ENCODE measurements at places on chromosomes 13 and 19. TPM values are rescaled to one million over a fixed set of nuclear protein-coding genes. Genes with fewer than 3 reads are reported as not detected.

The RFPL4A gene
- 0.13 TPM for total RNA-seq

The FOXO1 gene
- 25.2 TPM for total RNA-seq

The APOC4 gene
- total RNA-seq: not detected

The KLK3 gene
- not detected for total RNA-seq

The CATSPERD gene
- total RNA-seq: not detected

The PDX1 gene
- not detected for total RNA-seq

The ZNF557 gene
- total RNA-seq: 16.1 TPM

The HSD17B14 gene
- 4.8 TPM for total RNA-seq

The KLC3 gene
- total RNA-seq: 0.07 TPM

The CD79A gene
- total RNA-seq: not detected

The ZNF626 gene
- total RNA-seq: 6.7 TPM

The PLIN5 gene
- total RNA-seq: 0.32 TPM

The LGI4 gene
- total RNA-seq: not detected

The MBD3 gene
- total RNA-seq: 124 TPM

The LRRC63 gene
- 0.07 TPM for total RNA-seq

The SHISA2 gene
- total RNA-seq: 4.3 TPM

The AZU1 gene
- total RNA-seq: not detected

The LILRB4 gene
- not detected for total RNA-seq

The LRRC25 gene
- not detected for total RNA-seq

The F2RL3 gene
- total RNA-seq: 0.71 TPM
